ENCODE measurements at places on chromosomes 16 and 17.

- DNase-seq = no peak
These were observed 28.7 kb downstream of the CDK5RAP3 start for GRCh38 chr17:47999582-47999981.

GRCh38 chr17:205148-205669 is 23.8 kb upstream of the DOC2B start:
- DNase-seq = no peak

DNA sequence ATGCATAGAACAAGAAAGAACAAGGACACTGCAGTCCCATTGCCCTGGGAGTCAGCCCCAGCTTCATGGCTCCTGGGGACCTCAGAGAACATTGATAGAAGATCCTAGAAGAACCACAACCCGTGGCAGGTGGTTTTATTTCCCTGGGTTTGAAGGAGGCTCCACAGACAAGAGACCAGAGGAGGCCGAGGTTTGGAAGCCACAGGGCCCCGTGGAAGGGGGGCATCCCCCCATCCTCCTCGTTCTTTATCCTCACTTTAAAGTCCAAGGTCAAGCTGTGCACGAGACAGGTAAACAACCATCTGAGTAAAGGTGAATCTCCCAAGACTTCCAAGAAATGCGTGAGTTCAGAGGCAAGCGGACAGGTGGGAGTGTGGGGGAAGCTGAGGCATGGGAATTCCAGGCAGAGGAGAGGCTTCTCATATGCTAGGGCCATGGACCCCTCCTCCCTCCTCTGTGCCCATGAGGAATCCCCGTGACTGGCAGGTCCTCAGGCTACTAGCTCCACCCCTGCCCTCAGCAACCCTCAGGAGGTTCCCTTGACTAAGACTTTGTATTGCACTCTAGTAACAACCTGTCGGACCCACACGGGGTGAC is 849 bp upstream of the SULT1A1 start:
- no peak for DNase-seq

DNA sequence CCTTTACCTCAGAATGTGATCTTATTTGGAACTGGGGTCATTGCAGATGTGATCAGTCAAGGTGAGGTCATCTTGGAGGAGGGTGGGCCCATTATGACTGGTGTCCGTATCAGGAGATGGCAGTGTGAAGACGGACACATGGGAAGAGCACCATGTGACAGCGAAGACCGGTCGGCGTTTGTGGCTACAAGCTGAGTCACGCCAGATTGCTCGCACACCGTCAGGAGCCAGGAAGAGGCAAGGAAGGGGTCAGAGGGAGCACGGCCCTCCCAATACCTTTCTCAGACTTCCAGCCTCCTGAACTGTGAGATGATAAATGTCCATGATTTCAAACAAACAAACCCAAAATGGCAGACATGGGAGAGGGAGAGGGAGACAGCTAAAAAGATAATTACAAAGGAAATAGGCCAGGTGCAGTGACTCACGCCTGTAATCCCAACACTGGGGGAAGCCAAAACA is 13.2 kb downstream of the STARD3 start:
- DNase-seq = no peak

- DNase-seq = no peak
These were observed 229.2 kb upstream of the WSCD1 start for GRCh38 chr17:5840811-5841446.
